Amniotic stem cell (primary cell): ENCODE measurements at places on chromosomes 7 and 10.

GRCh38 chr7:40656349-40656748, 521.5 kb downstream of the SUGCT start:
- DNase-seq, result no peak

GRCh38 chr10:107169516-107169915, 5.0 kb upstream of the SORCS1 start:
- no peak for DNase-seq

- DNase-seq, result no peak
Observed at GRCh38 chr7:50284296-50284695, 20.2 kb upstream of the IKZF1 start.

DNA sequence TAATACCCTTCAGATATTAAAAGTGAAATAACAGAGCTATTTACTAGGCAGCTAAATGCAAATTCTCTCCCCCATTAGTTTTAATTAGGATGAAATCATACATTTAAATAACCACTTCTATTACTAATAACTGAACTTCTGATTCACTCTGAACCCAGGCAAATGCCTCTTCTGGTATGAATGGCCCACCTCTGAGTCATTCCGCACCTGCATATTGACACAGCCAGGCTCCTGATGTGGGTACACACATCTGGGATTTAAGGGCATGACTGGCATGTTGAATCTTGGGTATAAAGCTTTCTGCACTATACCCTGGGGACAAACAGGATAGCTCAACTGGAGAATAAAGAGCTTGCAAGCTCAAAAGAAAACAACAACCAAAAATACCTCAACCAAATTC, 140.9 kb downstream of the AUTS2 start:
- no peak for DNase-seq

DNA sequence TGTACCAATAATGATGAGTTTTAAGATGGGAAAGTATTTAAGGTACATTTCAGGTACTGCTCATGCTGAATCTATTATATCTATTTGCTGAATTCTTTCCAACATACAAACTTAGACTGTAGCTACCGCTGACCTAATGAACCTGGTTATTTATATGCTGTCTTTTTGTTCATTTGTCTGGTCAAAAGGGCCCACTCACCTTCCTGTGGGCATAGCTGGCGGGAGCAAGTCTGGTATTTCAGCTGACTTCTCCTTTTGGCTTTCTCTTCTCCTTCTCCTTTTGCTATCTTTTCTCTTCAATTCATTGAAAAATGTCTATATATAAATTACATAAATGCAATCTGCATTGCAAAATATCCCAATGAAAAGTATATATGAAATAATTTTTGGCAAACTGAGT, 9.5 kb downstream of the PLXDC2 start:
- DNase-seq, result no peak

- no peak for DNase-seq
Observed at GRCh38 chr10:131650169-131650705, 250.6 kb upstream of the PPP2R2D start.

DNA sequence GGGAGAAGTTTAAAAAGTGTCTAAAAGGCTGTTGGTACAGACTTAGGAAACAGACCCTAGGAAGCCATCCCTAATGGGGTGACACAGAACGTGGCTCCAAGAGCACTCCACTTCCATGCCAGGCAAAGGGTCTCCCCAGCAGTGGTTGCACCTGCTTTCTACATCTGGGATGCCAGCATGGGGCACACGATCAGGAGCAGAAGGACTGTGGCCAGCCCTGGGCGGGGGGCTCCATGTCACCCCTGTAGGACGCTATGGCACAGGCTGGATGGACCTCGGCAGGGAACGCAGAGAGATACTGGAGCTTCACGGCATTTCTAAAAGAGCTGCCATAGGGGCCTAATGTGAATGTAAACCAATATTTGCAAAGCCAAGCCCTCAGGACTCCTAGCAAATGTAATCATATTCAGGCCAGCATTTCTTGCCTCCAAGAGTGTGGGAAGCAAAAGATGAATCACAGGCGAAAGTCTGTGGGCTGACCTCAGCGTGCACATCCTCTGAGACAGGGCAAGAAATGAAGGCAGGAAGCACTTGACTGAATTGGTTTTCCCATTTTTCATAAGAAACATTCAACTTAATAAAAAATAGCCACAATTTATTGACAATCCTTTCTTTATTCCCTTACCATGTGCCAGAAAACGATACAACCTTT, 93.9 kb downstream of the ATXN7L1 start:
- DNase-seq, result peak; percentile 61

DNA sequence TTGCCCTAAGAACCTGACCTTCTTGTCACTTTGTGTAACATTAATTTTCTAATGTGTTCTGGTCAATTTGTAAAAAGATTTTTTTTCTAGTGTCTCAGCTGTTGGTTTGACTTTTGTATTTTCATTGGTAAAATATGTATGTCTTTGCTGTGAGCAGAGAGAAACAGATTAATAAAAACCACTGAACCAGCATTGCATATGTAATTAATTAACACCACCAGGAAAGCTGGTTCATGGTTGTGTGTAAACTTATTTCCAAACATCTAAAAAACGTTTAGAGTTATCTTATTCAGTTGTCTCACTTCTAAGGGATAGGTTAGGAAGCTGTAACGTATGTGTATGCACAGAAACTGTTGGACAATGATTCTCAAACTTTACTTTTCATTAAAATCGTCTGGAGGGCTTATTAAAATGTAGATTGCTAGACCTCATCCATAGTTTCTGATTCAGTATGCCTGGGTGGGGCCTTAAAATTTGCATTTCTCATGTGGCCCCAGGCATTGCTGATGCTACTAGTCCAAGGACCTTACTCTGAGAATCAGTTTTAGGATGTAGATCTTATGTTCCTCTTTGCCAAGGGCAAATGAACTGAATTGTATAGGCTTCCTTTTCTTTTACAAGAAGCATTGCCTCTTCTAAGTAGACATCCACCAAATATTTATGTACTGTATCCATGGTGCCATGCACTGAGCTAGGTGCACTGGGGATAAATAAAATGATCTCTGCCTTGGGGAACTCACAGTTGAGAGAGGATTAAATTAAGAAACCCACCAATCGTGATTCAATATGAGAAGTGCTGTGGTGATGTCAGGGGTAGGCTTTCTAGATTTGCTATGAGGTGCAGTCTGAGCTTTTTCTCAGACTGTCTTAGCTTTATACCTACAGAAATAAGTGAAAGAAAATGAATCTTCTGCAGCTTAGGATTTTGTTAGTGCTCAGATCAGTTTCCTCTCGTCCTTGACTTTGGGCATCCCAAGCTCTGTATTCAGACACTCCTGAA, 98.7 kb downstream of the AUTS2 start:
- no peak for DNase-seq

GRCh38 chr10:4074545-4075407, 289.8 kb upstream of the KLF6 start:
- no peak for DNase-seq

DNA sequence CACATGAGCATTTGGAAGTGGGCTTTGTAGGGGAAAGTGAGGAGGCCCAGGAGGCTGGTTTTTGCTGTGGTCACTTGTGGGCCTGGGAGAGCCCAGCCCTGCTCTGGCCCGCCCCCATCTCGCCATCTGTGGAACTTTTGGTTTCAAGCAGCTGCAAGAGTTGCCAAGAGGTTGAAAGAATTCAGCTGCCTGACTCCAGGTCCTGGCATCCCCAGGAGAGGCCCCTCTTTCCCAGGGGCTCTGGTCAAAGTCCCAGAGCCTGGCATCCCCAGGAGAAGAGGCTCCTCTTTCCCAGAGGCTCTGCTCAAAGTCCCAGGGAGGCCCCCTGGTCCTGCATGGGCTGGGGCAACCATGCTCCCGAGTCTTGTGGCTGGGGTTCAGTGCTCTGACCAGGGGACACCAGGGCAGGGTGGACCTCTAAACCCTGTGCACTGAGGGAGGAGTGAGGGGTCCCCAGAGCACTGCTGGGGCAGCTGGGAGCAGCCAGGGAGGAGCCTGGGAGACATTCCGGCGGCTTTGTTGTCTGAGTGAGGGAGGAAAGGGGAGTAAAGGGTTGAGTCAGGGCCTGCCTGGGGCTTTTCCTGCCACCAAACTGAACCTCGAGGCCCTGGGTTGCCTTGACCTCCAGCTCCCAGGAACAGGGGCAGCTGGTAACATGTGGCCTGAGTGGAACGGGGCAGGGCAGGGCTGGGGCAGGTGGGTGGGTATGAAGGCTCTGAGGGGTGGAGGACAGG, 27.7 kb upstream of the CSGALNACT2 start:
- no peak for DNase-seq

DNA sequence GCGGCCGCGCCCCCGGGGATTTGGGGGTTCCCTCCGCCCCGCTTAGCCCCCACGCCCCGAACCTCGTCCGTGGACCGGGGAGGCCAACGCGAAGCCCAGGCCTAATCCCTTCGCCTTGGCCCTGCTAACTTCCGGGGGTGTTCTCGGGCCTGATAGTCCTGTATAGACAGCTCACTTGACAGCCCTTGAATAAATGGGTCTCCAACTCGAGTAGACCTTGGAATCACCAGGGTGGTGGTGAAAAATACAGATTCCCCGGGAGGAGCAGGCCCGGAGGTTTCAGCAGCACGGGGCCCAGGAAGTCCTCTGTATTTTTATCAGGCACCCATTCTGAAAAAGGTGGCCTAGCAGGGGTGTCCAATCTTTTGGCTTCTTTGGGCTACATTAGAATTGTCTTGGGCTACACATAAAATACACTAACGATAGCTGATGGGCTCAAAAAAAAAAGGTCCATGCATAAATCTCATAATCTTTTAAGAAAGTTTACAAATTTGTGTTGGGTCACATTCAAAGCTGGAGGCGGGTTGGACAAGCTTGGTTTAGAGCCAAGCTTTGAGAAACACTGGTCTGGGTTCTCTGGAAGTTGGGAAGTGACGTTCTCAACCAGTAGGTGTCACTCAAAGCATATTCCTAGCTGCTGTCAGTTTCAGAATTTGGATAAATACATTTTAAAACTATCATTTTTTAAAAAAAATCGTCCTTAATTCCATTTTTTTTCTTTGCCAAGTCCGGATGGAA, 221.7 kb downstream of the PHTF2 start:
- DNase-seq, result peak; percentile 83
